Activated T-helper 9 cell treated with anti-CD3 and anti-CD28 coated beads, Interleukin-2, amount 50 U/mL, for 16 hours (primary cell): ENCODE measurements at places on chromosomes 2 and 18.

DNA sequence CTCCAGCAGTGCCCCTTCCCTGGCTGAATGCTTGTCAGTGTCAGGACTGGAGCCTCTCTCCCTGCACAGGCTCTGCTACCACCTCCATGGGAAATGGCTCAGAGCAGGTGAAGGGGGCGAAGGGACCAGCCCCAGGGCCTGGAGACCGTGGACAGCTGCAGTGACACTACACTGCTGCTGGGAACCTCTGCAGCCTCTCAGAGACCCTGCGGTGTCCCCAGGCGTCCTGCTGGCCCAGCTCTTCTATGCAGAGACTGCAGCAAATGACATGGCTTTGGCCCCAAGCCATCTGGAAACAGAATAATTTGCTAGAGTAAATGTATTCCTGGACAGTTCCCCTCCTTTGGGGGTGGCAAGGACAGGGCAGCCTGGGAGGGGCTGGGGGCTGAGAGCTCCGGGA, 53.2 kb downstream of the CIB4 start:
- no peak for DNase-seq

- no peak for DNase-seq
Measured at GRCh38 chr2:38394903-38395341, 17.8 kb upstream of the ATL2 start.

DNA sequence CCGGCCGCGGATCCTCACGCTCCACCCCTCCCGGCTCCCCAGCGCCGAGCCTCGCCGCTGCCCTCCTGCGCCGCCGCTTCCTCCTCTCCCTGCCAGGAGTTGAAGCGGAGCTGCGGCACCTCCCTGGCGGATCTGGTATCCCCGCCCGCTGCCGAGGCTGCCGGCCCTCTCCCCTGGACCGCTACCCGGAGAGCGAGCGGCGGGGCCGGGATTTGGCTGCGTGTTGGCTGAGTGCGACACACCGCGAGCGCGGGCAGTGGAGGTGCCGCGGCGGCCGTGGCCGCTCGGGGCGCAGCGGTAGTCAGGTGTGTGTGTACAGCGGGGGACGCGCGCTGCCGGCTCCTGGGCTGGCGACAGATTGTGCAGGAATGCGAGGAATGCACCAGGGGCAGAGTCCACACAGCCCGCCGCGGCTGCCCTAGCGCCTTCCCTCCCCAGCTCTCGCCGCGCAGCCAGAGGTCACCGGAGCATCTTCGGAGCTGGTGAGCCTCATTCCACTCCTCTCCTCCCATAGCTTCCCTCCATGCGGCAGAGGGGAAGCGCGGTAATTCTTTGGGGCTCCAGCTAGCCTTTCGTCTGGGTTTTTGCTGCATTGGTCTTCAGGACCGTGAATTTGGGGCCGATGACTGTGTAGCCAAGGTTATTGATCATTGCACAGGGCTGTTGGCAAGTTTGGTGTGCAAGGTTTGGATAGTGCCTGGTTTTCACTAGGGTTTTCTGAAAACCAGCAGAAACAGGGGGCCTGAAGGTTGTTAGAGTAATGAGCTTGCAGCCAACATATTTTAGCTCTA, 1.3 kb downstream of the PKP4 start:
- peak; percentile 48 for DNase-seq

DNA sequence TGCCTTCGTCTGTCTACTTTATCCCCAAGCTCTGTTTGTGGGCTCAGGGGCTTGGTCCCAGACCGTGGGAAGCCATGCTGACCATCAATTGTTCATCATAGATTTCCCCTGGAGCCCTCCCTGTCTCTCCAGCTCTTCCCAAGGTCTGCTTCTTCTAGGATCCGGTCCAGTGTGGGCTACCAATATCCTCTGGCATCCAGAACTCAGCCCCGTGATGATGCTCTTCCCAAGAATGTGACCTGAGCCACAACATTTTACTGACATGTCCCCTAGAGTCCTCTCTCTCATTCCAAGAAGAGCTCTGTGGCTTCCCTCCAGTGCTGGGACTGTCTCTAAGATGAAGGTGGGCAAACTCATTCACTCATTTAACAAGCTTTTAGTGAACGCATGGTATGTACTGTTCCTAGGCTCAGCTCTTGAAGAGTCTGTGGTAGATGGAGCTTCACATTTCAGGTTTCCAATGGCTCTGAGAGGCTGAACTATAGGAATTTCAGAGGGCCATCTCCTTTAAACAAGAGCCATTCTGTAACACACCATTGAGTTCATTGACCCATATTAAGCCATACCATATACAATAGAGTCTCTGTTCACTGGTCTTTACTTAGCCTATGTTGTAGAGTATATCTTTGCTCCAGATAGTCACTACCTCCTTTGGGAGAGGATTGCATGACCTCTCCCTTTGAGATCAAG, 142.0 kb upstream of the APCDD1 start:
- no peak for DNase-seq

DNA sequence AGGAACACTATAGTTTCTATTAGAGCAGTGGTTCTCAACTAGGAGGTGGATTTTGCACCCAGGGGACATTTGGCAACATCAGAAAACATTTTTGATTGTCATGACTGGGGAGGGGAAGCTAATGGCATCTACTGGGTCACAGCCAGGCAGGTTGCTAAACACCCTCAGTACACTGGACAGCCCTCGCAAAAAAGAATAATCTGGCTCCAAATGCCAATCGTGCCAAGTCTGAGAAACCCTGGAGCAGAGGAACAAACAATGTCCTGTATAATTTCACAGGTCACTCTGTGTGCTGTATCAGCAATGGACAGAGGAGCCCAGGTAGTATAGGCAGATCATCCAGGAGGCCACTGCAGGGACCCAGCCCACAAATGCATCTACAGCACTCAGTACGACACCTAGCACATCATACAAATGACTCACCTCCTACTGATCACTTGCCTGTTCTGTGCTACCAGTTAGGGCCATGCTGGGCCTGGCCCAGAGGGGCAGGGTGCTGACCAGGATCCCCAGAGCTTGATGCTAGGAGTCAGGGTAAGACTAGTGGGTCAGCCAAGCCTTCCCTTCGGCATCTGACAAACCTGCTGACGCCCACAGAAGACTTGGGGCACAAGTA, 37.6 kb downstream of the SFXN5 start:
- no peak for DNase-seq

DNA sequence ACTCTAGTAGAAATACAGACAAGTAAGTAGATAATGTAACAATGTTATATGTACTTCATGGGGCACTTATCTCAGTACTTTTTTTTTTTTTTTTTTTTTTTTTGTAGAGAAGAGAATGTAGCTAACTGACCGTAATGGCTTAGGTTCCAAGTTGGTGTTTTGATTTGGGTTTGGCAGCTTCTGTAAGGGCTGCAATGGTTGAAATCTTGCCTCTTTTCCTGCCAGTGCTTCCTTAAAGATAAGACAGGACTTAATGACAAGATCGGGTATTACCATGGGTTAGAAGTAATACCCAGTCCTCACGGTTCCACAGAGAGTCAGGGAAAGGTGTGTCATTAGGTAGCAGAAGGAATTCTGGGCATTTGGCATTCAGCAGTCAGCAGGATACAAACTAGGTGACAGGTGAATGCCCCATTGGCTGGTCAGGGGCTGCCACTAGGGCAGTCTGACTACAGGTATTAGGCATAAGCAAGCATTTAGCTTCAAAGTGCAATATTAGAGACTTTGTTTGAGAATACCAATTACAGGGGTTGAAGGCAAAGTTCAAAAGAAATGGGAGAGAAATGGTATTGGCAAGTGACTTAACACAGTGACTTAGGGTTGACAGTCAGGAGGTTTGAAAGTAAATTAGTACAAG, 189.4 kb upstream of the RND3 start:
- DNase-seq: no peak

- DNase-seq: no peak
Measured at GRCh38 chr18:32242395-32242794, 52.6 kb downstream of the MEP1B start.

DNA sequence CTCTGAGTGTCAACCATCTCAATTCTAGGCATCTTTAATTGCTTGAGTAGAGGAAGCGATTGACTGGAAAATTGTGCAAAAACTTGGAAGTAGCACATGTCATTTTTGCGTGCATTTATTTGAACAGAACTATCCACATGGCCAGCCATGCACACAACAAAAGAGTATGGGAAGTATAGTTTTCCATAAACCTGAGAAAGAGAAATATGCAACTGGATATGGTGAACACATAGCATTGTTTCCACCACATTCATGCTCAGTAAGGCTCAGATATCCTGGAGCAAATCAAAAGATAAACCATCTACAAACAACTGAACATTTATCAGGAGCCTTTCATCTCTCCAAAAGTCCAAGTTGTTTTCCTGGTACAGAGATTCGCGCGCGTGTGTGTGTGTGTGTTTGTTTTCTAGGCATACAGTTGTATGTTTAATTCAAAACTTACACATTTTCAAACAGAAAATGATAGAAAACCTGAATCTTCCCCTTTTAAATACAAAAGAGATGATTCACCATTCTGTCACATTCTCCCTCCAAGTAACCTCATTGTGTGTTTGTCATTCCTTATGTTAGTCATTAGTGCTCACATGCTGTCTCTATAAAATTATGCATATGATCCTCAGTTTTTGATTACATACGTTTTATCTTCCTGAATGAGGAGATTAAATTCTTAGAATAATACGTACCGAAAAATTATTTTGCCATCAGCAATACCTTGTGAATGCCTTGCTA, 780.4 kb upstream of the NRXN1 start:
- DNase-seq: no peak

DNA sequence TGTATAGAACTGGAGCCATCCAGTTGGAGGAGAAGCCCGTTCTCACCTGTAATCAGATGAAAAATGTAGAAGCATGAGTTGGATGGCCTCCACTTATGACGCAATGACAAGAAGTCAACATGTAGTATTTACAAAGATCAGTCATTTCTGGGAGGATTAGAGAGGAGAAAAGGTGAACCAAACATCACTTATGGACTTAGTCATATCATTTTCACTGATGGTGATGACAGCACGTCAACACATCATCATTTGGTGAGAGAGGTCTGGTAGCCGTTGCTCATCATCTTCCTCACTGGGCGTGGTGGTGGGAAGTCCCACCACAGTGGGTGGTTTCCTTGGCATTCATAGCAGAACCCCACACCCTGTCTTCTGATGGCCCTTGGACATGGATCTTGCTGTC, 264.2 kb upstream of the EPAS1 start:
- no peak for DNase-seq

DNA sequence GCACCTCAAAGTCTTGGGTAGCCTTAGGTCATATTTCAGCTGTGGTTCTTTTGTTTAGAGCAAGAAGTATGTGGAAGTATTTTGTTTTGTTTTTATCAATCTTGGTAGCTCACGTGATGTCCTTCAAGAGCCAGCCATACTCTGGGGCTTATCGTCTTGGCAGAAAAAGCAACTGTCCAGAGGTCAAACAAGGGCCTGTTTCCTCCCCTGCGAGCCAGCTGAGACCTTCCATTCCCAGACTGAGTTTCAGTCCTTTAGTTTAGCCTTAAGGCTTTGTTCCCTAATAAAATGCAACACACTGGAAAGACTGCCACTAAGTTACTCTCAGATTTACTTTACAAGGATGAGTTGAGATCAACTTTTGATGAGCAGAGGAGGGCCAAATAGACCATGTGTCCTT, 63.5 kb downstream of the TXNL1 start:
- DNase-seq: no peak

GRCh38 chr2:234047361-234047760, 3.1 kb upstream of the SPP2 start:
- DNase-seq: no peak

DNA sequence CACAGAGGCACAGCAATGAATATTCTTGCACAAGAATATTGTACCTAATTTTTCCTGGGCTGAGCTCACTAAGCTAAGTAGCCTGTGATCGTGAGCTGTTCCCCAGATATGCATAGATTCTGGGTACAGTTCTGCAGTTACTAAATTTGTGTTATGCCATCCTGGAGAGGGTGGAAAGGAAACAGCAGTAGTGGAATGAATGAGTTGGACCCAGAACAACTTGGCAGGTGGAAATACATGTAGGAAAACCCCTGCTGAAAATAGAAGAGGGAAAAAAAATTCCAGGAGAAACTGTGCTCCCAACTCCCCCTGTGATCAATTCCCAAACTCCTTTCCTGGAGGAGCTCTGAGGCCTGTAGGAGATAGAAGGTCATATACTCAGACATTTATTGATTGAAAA, 181.5 kb upstream of the MGAT5 start:
- DNase-seq: no peak

DNA sequence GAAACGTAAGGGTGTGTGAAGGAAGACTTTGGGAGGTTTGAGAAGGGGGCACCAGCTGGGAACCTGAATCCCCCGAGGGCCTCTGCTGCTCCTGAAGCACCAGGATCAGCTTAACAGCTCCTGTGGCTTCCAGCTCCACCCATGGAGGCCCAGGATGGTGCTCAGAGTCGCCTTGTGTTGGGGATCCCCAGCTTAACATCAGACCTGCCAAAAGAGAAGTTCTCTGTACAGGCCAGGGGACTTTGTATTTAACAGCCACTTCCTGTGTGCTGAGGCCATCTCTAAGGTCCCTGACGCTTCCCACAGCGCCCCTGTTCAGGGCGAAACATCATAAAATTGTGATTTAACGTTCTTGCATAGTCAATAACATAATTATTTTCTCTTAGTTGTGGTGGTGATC, 77.5 kb downstream of the NCK2 start:
- no peak for DNase-seq

GRCh38 chr2:75289771-75290170, 90.5 kb upstream of the TACR1 start:
- no peak for DNase-seq

DNA sequence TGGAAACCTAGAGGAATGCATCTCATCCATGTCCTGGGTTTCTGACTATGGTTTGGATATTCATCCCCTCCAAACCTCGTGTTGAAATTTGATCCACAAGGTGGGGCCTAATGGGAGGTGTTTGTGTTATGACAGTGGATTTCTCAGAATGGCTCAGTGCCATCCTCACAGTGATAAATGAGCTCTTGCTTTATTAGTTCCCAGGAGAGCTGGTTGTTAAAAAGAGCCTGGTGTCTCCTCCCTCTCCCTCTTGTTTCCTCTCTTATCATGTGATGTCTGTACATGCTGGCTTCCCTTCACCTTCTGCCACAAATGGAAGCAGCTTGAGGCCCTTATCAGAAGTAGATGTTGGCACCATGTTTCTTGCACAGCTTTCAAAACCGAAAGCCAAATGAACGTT, 424.3 kb downstream of the DCC start:
- no peak for DNase-seq

DNA sequence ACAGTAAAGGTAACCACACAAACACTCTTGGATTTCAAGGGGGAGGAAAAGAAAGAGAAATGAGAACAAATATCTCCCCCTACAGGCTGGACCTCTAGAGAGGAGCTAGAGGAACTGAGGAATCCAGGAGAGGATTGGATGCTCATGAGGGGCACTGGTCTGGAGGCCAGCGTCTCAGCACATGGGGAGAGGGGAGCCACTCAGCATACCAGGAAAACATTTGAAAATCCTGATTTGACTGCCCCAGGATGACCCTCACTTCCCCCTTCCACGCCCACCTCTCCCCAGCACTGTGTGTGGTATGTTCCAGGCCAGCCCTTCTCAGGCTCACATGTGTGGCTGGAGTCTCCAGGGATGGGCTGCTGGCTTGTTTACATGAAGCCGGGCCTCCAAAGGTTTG, 396.8 kb upstream of the ID2 start:
- no peak for DNase-seq
